ENCODE measurements at places on chromosomes 1 and 21.
A peak's percentile ranks its signal among the peaks of the same experiment; 100 is the strongest.

DNA sequence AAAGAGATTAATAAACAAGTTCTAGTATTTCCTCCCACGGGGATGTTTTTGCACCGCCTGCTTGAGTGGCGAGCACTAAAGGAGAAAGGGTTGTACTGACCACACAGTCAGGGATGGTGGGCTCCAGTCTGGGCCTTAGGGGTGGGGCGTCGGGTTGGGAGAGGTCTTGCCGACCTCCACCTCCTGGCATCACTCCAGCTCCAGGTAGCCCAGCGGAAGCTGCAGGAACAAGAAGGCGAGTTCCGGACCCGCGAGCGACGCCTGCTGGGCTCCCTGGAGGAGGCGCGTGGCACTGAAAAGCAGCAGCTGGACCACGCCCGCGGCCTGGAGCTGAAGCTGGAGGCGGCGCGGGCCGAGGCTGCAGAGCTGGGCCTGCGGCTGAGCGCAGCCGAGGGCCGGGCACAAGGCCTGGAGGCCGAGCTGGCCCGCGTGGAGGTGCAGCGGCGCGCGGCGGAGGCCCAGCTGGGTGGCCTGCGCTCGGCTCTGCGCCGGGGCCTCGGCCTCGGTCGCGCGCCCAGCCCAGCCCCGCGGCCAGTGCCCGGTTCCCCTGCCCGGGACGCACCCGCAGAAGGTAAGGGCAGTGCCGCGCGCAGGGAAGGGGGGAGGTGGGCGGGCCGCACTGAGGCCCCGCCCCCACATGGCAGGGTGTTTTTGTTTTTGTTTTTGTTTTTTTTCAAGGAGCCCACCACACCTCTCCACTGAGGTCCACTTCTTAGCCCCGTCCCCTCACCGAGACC is 19.7 kb downstream of the MFAP2 start:
- DNase-seq, result peak; percentile 96
- peak overlapping the region; percentile 18 for H3K4me3 ChIP-seq
- H3K27ac ChIP-seq, result no peak overlapping the region
- H3K36me3 ChIP-seq, result no peaks in the 10 kb centered on the region
- H3K27me3 ChIP-seq, result no peaks in the 10 kb centered on the region
- H3K4me1 ChIP-seq, result no peaks in the 10 kb centered on the region

- no peaks in the 10 kb centered on the region for H3K36me3 ChIP-seq
- no peak for DNase-seq
- H3K4me1 ChIP-seq, result peaks cover 4% of the 10 kb centered on the region
- no peak overlapping the region for H3K4me3 ChIP-seq
- H3K27me3 ChIP-seq, result no peaks in the 10 kb centered on the region
These were observed 9.6 kb downstream of the TENT5C start for GRCh38 chr1:117615474-117615873.

GRCh38 chr1:100995198-100995988 is 30.2 kb downstream of the DPH5 start:
- DNase-seq, result no peak
- no peaks in the 10 kb centered on the region for H3K27me3 ChIP-seq

GRCh38 chr1:154104433-154105082 is 50.3 kb downstream of the NUP210L start:
- DNase-seq, result no peak
- no peak overlapping the region for H3K4me3 ChIP-seq
- H3K27me3 ChIP-seq, result no peaks in the 10 kb centered on the region
- no peak overlapping the region for H3K27ac ChIP-seq
- no peaks in the 10 kb centered on the region for H3K4me1 ChIP-seq

DNA sequence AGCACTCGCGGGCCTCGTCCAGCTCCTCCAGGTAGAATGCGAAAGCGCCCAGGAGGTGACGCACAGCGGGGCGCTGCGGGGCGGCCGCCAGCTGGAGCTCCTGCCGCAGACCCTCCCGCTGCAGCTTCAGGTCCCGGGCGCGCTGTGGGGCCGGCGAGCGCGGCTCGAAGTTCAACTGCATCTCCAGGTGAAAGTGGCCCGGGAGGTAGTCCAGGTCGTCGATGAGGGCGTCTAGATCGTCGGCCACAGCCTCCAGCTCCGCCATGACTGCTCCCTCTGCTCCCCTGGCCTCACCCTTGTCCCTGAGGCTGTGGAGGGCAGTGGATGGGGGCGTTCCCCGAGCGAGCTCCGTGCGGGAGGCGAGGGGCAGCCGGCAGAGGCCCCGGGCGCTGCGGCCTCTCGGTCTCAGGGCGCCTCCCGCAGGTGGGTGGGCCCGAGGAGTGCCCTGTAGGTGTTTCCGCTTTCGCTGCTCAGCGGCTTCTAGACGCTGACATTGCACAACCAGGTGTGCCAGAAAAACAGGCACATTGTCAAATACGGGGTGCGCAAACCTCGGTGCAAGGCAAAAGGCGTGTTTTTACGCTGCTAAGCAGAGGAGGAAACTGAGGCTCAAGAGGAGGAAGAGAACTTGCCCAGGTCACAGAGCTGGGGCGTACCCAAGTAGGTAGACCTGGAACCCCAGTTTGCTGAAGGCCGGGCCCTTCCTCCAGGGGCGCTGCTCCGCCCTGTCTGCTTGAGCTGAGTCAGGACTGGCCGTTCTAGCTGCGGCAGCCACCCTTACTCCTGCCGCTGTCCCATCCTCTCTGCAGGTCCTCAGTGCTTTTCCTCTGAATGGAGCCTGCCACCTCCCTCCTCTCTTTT is at the start of gene TTC22:
TTC22 (minus strand) TSS at position 425 of the 861 bp plus-strand sequence; CDS start at position 265, 160 bp downstream.
- no peak for DNase-seq
- H3K4me3 ChIP-seq, result no peak within 1 kb of the TSS
- no peak within 1 kb of the TSS for H3K27ac ChIP-seq
- H3K4me1 ChIP-seq, result no peaks in the 10 kb centered on the region
- no peaks in the 10 kb centered on the region for H3K27me3 ChIP-seq
